ENCODE measurements at places on chromosomes 2 and 18.

DNA sequence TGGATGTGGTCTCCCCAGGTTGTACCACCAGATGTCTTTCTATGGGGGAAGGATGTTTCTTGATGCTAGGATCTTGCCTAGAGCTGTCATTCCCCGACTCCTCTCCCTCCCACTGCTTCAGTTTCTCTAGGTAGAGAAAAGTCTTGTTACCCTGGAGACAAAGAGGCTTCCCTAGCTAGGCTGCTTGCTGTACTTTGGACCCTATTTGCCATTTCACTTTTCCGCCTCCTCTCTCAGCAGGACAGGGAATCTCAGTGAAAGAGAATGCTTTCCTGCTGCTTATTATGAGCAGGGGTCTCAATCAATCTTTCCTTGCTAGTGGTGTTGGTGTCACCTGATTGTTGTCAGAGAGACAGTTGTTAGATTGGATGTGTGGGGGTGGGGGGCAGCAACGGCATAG lies 818.8 kb upstream of the GYPC start:
- DNase-seq: no peak

GRCh38 chr2:28291811-28292440 lies 100.7 kb upstream of the FOSL2 start:
- DNase-seq: no peak

GRCh38 chr2:98824256-98825019 lies 93.5 kb upstream of the MGAT4A start:
- no peak for DNase-seq

DNA sequence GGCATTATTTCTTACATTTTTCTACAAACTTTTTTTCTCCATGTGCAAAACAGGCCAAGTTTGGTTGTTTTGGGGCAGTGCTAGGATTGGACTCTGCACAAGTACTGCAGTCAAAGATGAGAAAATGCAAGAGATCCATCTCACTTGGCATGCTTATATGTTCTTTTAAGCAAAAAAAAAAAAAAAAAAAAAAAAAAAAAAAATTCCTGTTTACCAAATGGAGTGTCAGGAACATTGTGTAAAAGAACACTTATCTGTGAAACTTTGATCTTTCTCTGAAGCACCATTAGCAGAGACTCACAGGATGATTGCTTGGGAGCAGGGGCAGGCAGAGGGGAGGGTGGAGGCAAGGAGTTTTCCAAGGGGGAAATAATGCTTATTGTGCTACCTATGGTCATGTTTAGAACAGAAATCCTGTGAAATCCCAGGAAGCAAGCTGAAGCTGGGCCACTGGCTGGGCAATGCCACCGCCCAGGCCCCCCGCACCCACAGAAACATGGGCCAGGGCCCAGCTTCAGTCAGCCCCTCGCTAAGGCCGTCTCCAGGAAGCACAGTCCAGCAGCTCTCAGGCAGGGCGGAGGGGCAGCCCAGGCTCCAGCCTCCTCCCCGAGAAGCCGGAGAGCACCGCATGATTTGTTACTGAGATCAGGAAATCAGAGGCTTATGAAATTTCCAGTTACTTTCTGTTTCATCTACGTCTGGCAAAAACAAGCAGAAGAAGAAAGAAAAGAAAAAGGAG lies 229.4 kb downstream of the ZNF516 start:
- DNase-seq: no peak

DNA sequence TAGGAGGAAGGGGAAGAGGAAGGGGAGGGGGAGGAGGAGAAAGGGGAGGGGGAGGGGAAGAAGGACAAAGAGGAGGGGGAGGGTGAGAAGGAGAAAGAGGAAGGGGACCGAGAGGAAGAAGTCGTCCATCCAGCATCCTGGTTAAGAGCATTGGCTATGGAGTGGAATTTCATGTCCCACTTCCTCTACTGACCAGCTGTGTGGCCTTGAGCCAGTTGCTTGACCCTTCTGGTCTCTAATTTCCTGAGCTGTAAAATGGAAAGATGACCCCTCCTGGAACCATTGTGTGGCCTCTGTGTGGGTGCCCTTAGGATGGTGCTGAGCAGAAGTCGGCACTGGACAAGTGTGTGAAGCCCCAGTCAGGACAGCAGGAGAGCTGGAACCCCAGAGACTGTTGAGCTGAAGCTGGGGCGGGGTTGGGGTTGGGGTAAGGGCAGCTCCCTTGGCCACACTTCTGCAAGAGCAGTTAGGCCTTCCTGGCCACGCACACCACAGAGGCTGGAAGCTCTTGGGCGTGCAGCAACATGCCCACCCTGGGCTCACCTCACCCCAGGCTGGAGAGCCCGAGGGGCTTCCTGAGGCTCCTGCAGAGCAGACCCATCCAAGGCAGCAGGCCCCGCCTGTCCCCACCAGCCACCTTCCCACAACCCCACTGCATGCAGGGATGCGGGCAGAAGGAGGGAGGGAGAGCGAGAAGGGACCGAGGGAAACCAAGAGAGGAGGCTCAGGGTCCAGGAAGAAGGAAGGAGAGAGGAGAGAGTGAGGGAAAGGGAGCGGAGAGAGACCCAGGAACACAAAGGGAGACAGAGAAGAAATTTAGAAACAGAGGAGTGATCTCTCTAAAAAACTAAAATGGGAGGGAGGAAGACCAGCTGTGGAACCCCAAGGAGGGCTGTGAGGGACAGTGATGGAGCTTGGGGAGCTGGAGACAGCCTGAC lies 16.2 kb downstream of the ADRA2B start:
- DNase-seq: no peak

All from NCI-H2107 (cell line).